ENCODE measurements at places on chromosomes 11 and 22.

- DNase-seq, result peak; percentile 74
These were observed 2.1 kb upstream of the KIAA1671 start for GRCh38 chr22:24950272-24950902.

- DNase-seq, result no peak
These were observed 219.2 kb downstream of the NAV2 start for GRCh38 chr11:19931771-19932369.

DNA sequence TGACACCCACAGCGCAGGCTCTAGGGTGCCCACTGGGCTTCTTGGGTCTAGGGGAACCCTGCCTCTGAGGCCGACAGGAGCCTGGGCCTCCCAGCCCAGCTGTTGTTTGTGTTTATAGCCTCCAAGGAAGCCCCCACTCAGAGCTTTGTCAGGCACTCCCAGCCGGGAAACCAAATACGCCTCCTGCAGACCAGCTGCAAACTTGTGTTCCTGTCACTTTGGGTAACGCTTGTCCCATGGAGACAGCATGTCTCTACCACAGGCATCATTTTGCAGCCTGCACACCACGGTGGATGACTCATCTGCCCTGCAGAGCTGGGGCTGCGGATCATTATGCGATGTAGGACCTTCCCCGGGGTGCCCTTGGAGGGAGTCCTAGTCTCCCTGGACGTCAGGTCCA is 40.6 kb upstream of the CRYBB3 start:
- DNase-seq, result no peak

- no peak for DNase-seq
These were observed 109.6 kb downstream of the STIM1 start for GRCh38 chr11:3964935-3965604.

DNA sequence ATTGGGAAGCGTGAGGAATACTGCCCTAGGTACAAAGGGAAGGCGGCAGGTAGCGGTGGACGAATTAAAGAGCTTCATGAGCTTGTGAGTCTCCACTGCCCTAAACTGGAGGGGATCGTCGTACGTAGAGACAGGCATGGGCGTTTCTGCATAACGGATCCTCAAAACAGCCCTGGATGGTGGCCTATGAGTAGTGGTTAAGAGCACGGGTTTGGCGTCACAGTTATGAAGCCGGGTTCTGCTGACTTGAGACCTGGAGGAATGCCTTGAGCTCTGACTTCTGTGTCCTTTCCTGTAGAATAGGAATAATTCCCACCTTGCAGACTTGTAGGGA is 335 bp downstream of the TMEM138 start:
- DNase-seq, result no peak

GRCh38 chr11:2419638-2420501 is 19.3 kb downstream of the TSSC4 start:
- peak; percentile 22 for DNase-seq

DNA sequence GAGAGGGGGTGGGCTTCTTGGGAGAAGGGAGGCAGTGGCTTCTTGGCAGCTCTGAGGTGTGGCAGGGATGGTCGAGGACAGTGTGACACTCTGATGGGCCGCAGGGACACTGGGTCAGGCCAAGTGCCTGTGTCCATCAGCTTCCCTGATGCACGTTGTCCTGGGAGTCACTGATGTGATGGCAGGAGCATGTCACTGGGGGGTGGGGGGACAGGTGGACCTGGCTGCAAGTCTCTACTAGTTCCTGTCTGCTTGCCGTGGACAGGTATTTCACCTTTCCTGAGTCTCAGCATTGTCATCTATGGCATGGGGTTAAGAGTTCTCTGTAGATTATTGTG is 592.9 kb downstream of the TBC1D22A start:
- DNase-seq, result no peak
